ENCODE measurements at places on chromosomes 4 and X.
A peak's percentile ranks its signal among the peaks of the same experiment; 100 is the strongest.

- DNase-seq = no peak
These were observed 1492.2 kb upstream of the TENM3 start for GRCh38 chr4:180751009-180751408.

DNA sequence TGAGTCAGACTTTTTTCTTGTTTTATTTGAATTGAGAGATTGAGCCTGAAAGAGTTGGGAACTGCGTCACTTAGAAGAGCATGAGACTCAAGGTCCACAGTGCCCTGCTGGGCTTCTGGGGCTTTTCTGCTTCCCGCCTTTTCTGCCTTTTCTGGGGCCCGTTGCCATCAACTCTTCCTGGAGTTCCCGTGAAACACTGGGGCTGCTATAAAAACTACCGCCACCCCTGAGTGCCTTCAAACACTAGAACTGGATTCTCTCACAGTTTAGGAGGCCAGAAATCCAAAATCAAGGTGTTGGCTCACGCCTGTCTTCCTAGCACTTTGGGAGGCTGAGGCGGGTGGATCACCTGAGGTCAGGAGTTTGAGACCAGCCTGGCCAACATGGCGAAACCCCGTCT, 49.8 kb downstream of the RWDD4 start:
- DNase-seq = no peak

- no peak for DNase-seq
These were observed 56.9 kb downstream of the RBM47 start for GRCh38 chr4:40572692-40573310.

GRCh38 chrX:20252381-20253231, 14.1 kb downstream of the RPS6KA3 start:
- DNase-seq = peak; percentile 21

DNA sequence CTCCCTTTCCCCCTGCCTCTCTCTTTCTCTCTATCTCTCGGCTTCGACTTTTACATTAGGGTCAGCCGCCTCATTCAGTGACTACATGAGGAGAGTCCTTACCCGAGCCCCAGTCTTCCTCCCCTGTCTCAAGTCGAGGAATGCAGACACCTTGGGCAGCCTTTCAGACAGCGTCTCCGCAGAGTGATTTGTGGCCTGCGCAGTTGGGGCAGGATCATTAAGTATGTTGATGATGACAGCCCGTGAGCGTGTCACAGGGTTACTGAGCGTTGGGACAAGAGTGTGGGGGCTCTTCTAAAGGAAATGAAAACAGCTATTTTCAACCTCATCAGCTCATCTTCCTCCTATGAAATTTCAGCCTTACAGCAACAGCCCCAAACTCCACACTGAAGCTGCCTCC, 312.1 kb upstream of the GATB start:
- DNase-seq = no peak

All from femur (tissue), 1 donor.